Smooth muscle cell of trachea (primary cell): ENCODE measurements at places on chromosomes 3 and 15. TPM values are rescaled to one million over a fixed set of nuclear protein-coding genes. Genes with fewer than 3 reads are reported as not detected.

CHCHD6 gene
- 12.6 and 13.7 TPM in 2 replicates for total RNA-seq

CBLB gene
- 26.0 and 32.4 TPM in 2 replicates for total RNA-seq

ZNF860 gene
- total RNA-seq, result 0.17 and 1.0 TPM in 2 replicates

GOLGA8K gene
- under 0.01 and 0.44 TPM in 2 replicates for total RNA-seq

NEK10 gene
- 38.5 and 54.3 TPM in 2 replicates for total RNA-seq

SERPINI1 gene
- total RNA-seq, result 4.5 TPM in 2 replicates

TEX9 gene
- total RNA-seq, result 5.5 and 7.3 TPM in 2 replicates

ETV5 gene
- 25.8 and 36.5 TPM in 2 replicates for total RNA-seq

BFSP2 gene
- total RNA-seq, result not detected in 2 replicates

SPINK8 gene
- total RNA-seq, result not detected in 2 replicates

ROBO2 gene
- total RNA-seq, result 1.0 and 2.8 TPM in 2 replicates

KNG1 gene
- not detected in 2 replicates for total RNA-seq

EPHA6 gene
- total RNA-seq, result not detected in 2 replicates

BCL2A1 gene
- total RNA-seq, result 6.5 and 11.4 TPM in 2 replicates

SMCO1 gene
- not detected in 2 replicates for total RNA-seq

CCDC66 gene
- 14.7 and 24.4 TPM in 2 replicates for total RNA-seq

CCDC80 gene
- 386 and 910 TPM in 2 replicates for total RNA-seq

IL17RE gene
- total RNA-seq, result 1.5 and 2.8 TPM in 2 replicates

KLHL24 gene
- total RNA-seq, result 66.5 and 67.5 TPM in 2 replicates

CFAP20DC gene
- 4.8 and 6.8 TPM in 2 replicates for total RNA-seq

WDR76 gene
- total RNA-seq, result 4.1 and 24.7 TPM in 2 replicates

NR2E3 gene
- total RNA-seq, result 0.29 TPM in 1 of 2 replicates, not detected in the other
